ENCODE measurements at places on chromosomes 16 and 17.
A peak's percentile ranks its signal among the peaks of the same experiment; 100 is the strongest.

DNA sequence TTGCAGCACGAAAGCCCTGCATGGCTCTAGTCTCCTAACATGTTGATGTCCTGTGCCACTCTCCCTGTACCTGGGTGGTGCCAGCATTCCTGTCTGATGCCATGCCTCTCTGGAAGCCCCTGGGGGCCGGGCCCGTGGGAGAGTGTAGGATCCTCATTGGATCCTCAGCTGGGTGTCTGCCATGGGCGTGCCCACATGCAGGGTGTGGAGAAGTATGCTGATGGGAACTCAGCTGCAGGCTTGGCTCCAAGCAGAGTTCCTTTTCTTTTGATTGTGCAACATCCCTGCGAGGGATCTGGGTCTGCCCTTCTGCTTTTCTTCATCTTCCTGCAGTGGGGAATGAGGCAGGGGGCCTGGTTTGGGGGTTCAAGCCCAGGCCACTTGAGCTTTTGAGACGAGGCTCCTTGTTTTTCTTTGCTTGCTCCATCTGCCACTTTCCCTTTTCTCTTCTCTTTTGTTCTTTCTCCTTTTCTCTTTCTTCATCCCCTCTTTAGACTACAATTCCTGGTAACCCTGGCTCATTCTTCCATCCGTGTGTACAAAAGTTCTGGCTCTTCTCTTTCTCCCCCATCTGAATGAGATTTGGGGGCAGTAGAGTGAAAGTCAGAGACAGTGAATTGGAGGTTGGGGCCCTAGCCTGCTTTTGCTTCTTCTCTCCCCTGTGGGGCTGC is 32.9 kb downstream of the KSR1 start:
- DNase-seq: no peak

GRCh38 chr17:36592316-36592715 is 637 bp downstream of the DHRS11 start:
- no peak for DNase-seq

- no peak for DNase-seq
Observed at GRCh38 chr17:68807998-68808772, 147.0 kb downstream of the ABCA8 start.

DNA sequence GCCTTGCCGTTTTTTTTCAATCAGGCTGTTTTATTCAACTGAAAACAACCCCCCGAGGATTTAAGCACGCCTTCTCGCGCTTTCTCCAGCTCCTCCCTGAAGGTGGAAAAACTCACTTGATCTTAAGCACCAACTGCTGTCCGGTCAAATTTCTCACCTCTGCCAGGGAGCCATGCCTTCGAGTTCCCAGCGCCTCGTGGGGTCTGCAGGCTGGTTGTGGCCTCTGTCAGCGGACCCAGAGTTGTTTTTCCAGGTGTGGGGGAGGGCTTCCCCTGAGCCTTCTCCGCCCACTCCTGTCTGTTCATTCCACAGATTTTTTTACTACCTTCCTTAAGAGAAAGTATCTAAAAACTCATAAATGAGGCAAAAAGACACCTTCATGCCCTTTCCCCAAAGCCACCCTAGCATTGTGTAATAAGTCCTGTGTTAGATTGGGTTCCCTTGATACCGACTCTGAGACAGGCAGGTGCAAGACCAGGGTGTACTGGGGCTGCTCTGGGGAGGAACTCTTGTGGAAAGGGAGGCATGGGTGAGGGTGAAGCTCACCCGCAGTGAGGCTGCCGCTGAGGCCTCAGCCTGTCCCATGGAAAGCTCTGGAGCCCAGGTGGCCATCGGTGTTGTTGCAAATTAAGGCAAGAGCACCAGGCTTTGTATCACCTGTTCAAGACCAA is 101.6 kb downstream of the AXIN2 start:
- DNase-seq: no peak

GRCh38 chr16:12958366-12958765 is 57.0 kb downstream of the SHISA9 start:
- DNase-seq: no peak

GRCh38 chr16:80778703-80779102 is 25.7 kb downstream of the CDYL2 start:
- DNase-seq: no peak

GRCh38 chr17:6162892-6163291 is 92.7 kb downstream of the WSCD1 start:
- DNase-seq: no peak

DNA sequence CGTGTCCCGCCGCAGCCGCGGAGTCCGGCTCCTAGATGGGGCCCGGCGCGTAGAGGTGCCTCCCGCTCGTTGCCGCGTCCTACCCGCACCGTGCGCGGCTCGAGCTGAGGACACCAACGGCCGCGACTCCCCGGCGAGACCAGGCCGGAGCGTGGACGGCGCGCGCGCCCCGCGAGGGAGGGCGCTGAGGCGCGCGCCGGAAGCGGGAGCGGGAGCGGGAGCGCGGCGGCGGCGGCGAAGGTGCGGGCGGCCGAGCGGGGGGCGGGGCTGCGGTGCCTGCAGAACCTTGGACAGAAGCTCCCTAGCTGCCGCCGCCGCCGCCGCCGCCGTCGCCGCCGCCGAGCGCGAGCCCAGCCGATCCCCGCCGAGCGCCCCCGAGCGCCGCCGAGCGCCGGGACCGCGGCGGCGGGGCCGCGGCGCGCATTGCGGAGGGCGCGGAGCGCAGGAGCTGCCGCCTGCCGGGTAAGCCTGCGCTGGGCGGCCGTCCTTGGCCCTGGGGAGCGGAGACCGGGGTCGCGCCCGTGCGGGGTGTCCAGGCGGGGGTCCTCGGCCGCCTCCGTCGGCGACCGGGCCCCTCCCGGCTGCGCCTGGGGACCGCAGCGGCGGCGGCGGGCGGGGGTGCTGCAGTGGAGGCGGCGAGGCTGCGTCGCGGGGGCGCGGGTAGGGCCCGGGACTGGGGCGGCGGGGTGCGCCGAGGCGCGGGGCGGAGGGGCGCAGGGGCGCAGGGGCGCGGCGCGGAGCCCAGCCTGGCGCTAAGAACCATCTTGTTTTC is at the start of gene CDK5R1:
CDK5R1 (plus strand) TSS at position 293 of the 772 bp plus-strand sequence. CDS start 628 bp downstream, outside the sequence.
- peak; percentile 59 for DNase-seq
